OCI-LY7 (cell line): ENCODE measurements at places on chromosomes 5 and 9.
A peak's percentile ranks its signal among the peaks of the same experiment; 100 is the strongest.

DNA sequence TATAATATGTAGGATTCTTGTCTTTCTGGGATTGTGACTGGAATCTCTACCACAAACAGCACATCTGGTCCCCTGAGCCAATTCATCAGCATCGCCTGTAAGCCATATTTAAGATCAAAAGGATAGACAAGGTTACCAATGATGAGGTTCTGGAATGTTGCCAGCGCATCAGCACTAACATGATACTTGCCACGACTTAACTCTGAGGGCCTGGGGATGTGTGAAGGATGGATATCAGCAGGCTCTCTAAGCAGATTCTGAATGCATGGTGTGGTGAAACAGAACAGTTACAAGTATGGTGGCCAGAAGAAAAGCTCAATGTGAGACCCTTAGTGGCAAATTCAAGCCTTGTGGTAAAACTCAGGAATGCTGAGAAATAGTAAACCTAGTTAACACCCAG, 143.0 kb downstream of the XRCC4 start:
- DNase-seq: no peak

DNA sequence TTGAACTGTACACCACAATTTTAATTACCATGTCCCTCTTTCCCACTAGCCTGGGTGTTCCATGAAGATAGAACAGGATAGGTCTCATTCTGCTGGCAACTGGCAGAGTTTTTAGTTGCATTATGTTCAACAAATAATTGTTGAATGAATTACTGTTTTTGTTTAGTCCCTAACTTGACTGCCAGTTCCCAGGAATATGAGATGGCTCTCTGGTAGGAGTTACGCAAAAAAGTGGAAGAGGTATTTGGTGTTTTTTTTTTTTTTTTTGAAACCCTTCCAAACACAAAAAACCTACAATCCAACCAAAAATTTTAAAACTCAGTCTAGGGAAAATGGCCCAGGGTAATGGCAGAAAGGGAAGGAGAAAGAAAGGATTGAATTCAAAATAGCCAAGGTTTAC, 153.6 kb downstream of the GNAQ start:
- DNase-seq: no peak

- no peak for DNase-seq
These were observed 196.2 kb downstream of the HSPA4 start for GRCh38 chr5:133247881-133248624.

- no peak for DNase-seq
These were observed 226.4 kb upstream of the WWC1 start for GRCh38 chr5:168064933-168065622.

DNA sequence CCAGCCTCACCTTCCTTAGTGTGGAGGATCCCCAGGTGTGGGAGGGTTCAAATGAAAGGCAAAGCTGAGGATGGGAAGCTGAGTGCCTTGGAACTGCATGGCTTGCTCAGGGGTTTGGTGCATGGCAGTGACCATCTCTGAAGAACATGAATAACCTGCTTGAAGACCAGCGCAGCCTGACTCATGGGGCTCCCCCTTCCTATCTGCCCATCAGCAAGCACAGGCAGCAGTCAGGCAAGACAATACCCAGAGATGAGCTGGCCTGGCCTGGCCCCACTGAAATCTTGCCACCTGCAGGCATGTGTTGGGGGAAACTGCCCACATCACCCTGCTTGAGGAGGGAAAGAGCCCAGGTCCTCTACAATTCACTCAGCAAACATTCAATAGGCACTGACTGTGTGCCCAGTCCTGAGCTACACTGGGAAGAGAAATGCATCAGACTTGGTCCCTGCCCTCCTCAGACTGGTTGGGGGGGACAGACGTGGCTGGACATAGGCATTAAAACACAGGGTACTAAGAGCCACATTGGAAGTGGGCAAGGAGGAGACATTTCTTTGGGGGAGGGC, 105.0 kb upstream of the ALDH1B1 start:
- DNase-seq: no peak

DNA sequence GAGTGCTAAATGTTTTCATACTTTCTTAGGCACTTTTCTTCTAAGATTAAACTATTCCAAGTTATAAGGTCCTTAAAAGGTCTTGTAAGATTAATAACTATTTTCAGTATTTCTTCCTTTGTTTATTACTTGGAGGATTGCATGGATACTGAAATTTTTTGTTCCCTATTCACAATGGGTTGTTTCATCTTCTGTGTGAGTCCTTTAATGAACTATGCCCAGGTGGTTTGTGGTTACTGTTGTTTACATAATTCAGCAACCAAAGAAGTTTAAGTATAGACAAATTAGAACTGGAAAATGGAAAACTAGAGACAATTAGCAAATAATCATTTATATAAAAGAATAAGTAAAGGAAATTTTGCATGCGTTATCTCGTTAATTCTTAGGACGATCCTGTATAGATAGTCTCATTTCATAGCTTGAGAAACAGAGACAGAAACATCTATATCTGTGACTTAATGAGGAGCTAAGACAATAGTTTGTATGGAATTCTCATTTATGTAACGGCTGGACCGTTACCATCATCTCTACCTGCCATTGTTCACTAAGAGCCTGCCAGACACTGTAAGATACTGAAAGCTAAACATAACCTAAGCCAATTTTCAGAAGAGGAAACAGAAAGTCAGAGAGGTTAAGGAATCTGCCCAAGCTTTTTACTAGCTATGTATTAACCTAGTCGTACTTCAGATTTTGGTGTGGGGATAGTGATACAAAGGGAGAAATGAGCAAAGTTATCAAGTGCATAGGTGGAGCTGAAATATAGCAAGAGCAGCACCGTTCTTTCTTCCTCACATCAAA, 148.2 kb downstream of the PAM start:
- DNase-seq: no peak

DNA sequence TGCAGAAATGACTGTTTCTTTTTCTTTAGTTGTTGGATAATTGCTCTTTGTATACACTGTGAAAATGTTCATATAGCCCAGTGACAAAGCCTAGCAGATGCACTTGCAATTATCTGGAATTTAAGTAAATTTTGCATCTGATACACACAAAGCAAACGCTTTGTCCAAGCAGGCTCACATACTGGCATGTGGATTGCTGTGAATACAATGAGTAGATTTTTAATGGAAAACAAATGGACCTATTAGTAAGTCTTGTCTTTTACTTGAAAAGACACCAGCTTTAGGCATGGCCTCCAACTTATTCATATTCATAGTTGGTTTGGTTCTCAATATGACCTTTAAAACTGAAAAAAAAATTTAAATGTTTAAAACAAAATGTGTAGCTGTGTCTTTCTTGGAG, 1299.8 kb upstream of the WWC1 start:
- no peak for DNase-seq

GRCh38 chr5:52674815-52675545, 112.7 kb upstream of the ITGA1 start:
- DNase-seq: no peak

DNA sequence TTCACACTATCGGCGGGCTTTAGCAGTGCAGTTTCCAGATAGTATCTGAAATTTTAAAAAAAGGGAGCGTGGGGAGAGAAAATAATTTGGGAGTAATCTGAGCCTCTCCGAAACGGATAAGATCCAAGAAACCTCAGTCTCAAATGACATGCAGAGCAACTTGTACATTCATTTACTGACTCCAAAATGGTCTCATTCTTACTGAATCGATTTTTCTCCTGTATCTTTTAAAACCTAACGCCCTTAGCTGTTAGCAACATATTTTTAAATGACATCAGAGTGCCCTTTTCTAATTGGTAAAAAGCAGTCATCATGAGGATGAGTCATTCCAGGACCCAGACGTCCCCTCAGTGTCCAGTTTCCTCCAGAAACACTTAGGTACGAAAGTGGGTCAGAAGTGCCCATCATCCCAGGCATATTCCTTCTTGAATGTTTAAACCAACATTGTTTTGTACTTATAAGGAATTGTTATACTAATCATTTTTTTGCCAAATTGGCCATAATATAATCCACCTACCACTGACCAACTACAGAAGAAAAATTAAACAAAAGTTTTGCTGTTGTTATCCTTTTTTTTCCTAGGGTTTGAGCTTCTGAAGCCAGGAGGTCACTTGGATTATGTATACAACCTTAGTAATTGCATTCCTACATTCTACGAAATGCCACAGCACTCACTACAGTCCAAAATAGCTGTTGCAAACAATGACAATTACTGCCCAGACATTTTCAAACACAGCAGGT, 354.4 kb downstream of the ADAMTS6 start:
- DNase-seq: no peak

- DNase-seq: peak; percentile 80
These were observed 47.2 kb downstream of the RFX3 start for GRCh38 chr9:3478549-3478953.

DNA sequence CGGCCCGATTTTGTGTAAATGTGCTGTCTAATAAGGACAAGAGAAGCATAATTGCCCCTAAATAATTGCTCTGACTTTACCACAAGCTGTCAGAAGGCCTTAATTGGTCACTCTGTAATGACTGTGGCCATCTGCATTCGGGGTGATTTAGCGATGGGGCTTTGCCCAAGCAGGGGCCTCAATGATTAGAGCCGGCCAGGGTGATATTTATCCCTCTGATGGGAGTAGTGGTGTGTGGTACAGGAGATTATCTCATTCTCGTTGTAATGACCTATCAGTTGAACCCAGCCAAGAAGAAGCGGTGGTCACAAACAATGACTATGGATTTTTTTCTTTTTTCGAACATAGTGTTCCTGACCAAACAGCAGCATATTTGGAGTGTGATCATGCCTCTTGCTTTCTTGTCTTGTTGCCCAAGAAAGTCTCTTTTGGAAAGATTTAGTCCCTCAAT, 72.0 kb upstream of the SAP30L start:
- DNase-seq: no peak

GRCh38 chr9:110148384-110148783, 59.6 kb downstream of the C9orf152 start:
- peak; percentile 89 for DNase-seq

DNA sequence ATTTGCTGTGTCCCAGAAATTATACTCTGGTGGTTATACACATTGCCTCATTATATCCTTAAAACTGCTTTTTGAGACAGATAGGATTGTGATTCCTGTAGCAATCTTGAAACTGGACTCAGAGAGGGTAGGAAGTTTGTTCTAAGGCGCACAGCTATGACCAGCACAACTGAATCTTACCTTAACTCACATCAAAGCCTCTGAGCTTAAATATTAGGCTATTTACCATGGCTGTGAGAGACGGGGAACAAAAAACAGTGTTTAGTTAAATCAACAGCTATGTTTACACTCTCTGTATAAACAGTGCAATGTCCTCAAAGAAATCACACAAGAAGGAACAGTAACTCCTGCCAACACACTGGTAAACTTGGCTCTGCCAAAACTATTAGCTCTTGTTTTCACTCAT, 50.9 kb upstream of the TUT7 start:
- DNase-seq: no peak

- DNase-seq: no peak
These were observed 45.2 kb upstream of the TBC1D2 start for GRCh38 chr9:98300611-98301010.

DNA sequence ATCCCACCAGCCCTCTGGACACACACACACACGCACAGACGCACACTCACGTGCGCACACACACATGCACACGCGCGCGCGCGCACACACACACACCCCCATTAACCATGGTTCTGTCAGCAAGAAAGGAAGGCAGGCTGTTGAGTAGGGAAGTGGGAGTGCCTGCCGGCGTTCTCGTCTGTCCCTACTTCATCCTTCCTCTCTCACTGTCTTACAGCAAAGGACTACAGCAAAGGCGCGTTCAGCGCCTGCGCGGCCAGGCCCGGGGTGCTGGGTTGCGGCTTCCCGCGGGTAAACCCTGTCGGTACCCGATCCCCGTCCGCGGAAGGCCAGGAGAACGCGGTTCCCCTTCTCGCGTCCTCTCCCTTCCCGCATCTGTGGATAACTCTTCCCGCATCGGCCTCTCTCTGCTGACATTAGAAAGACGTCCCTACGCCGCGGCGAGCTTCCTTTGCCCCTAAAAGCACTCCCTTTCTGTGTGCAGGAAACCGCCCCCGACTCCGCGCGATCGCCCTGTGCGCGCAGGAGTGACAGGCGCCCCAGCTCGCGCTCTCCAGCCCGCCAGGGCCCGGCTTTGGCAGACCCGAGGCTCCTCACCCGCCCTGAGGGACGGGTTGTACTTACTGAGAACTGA, 219.2 kb downstream of the AGTPBP1 start:
- DNase-seq: no peak

- no peak for DNase-seq
These were observed 71.5 kb downstream of the ELAVL2 start for GRCh38 chr9:23754551-23754950.
